ENCODE measurements at places on chromosomes 13 and 19.

GRCh38 chr13:71638751-71639150 lies 228.3 kb downstream of the DACH1 start:
- no peak for DNase-seq

GRCh38 chr19:19551853-19552192 lies 13.8 kb downstream of the CILP2 start:
- DNase-seq: no peak

- no peak for DNase-seq
These were observed 138.3 kb upstream of the RFC3 start for GRCh38 chr13:33679658-33680012.

GRCh38 chr13:33311040-33311439 lies 25.5 kb upstream of the STARD13 start:
- DNase-seq: no peak

- no peak for DNase-seq
These were observed 220.6 kb downstream of the ZIC5 start for GRCh38 chr13:99750951-99751350.

DNA sequence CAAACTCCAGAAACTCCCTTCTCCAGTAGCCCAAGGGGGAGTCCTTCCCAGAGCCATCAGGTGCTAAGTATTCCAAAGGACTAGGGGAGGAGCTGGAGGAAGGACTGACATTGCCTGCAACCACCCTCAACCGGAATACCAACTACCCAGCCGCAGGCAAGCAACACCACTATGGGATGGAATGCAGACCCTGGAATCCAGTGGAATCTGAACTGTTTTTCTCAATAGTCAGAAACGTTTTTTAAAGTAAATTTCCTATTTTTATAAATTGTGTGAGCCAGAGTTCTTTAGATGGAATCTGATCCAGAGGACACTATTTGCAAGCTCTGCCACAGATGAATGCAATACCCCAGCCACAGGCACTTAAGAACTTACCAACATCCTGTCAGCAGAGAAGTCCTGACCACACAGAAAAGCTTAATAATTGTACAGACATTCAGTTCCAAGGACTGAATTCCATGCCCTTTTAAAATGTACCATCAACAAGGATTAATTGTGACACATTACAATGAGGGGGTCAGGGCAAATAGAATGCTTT lies 92.1 kb downstream of the USP12 start:
- DNase-seq: no peak

DNA sequence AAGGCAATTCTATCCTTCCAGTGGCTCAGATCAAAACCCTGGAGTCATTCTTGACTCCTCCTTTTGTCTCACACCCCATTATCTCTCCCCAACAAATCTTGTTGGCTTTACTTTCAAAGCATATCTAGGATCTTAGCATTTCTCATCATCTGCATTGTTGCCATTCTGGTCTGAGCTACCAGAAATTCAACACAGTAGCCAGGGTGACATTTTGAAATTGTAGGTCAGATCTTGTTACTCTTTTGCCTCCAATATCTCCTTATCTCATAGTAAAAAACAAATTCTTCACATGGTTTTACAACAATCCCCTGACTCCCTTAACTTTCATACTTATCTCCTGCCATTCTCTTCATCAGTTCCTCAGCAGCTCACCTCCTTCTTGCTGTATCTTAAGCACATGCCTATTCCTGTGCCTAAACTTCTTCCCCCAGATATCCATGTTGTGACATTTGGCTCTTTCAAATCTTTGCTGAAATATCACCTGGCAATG lies 115.8 kb downstream of the KLF5 start:
- no peak for DNase-seq

GRCh38 chr19:41480336-41480735 lies 37.4 kb downstream of the ERICH4 start:
- no peak for DNase-seq

DNA sequence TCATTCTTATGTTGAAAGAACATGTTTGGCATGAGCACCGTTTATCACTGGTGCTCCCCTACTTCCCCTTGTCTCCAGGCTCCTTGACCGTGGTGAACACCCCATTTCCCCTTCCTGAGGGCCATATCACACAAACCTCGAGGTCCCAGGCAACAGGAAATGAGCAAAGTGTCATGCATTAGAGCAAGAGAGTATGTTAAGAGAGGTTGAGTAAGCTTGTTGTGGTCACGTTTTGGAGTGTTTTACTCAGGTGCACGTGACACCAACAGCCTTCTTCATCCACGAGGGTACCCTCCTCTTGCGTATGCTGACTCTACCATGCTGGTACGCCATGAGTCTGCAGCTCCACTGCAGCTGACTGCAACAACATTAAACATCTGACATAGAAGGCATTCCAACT lies 482.2 kb upstream of the NBEA start:
- DNase-seq: no peak

DNA sequence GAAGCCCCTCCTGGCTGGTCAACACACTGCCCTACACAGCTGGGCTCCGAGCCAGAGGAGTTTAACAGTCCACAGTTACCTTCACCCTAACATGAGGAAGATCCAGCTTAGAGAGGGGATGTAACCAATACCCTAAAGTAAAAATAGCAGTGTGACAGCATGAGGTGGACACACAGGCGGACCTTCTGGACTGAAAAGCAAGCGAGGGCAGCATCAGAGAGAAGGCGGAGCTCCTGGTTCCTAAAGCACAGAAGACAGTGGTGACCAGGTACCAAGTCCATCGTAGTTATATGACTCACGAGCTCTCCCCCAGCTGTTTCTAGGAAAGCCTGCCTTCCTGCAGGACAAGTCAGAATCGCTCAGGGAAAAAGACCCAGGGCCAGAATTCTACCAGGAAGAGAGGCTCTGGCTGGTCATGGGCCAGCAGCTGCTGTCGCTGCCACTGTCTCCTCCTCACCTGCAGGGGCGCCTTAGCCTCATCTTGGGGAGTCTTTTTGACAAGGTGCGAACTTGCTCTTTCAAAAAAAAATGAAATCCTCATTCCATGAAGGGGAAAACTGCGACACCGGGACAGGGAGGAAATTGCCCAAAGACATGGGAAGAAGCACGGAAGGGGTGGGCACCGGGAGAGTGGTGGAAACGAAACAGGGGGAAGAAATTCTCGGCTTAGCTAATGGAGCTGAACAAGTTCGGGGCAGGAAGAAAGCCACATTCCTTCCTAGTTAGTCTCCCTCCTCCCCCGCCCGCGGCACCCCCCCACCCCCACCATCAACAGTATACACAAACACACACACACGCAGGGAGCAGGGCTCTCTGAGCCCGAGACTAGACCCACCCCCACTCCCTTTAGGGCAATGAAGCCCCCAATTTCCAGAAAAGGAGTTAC lies 1.7 kb downstream of the ELL start:
- no peak for DNase-seq

DNA sequence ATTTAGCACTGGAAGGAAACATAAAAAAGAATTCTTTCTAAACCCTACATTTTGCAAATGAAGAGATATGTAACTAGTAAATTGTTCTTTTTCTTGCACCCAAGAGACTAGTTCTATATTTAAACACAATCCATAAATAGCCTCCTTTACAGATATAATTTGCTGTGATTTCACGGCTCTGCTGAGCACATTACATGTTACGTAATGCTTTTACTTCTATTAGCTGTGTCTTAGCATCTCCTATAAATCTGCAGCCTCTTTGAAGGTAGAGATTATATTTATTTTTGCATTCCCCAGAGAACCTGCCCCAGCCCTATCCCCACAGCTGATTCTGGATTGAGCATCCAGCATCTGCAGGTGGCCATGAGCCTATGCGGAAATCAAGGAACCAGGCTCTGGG lies 32.2 kb downstream of the LACC1 start:
- no peak for DNase-seq

DNA sequence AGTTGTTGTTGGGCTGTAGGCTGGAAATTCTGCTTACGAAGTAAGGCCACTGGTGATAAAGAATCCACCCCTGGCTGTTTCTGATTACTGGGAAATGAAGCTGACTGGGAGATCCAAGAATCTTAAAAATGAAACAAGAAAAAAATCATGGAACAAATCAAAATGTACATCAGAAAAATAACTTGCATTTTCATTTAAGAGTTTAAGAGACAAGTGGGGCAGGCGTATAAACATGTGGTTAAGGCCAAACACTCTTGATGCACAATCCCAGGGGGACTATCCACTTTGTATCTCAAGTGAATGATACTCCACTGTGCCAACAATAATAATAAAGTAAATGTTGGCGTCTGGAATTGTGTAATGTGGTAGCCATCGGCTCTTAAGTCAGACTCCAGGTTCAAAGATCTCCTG lies 24.6 kb downstream of the ZMYM5 start:
- DNase-seq: no peak

DNA sequence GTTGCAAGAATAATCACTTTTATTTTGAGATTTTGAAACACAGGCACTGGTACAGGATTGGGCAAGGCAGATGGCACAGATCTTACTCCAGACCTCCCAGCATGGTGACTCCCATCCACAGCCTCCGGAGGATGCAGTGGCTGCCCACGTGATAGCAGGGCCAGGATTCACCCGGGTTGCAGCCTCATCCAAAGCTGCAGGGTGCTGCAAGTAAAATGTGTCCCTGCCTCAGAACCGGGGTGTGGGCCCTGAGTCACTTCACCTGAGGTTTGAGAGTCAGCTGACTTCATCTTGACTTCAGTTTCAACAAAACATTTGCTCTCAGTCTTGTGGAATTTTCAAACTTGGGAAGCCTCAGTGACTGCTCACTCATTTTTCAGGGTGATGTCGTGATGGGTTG lies 201.9 kb downstream of the FGF9 start:
- DNase-seq: no peak

DNA sequence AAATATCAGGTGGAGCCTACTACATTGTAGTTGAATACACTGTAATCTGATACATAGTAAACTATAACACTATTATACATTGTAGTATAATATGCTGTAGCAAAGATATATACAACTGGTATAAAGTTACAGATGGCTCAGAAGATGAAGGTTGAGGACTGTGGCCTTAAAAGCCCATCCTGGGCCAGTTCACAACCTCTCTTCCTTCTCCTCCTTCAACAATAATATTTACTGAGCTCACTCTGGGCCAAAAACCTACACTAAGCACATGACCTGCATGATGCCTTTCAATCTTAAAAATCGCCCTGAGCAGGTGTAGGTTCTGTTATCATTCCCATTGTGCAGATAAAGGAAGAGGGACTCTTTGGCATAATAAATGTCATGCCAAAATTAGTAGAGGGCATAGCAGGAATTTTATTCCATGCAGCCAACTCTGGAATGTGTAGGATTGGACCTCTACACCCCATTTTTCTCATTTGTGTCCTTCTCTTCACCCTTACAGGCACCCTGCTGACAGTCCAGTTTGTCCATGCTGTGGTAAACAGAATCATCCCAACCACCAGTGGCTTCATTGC lies 14.6 kb upstream of the SIN3B start:
- no peak for DNase-seq

- DNase-seq: no peak
These were observed 25.5 kb downstream of the KCTD12 start for GRCh38 chr13:76860706-76861105.

- no peak for DNase-seq
These were observed 51.7 kb upstream of the KPNA3 start for GRCh38 chr13:49844181-49844580.

DNA sequence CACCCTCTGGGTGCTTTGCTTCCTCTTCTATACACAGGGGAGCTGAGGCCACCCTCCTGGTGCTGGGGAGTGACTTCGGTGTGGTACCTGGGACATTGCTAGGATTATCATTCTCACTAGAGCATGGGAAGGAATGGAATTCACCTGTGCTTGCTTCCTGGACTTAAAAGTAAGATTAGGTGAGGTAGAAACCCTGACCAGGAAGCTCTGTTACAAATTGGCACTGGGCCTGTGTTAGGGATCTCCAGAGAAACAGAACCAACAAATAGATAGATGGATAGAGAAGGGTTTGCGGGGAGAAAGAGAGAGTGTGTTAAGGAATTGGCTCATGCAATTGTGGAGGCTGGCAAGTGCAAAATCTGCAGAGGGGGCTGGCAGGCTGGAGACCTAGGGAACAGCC lies 13.9 kb upstream of the SIAH3 start:
- DNase-seq: no peak

DNA sequence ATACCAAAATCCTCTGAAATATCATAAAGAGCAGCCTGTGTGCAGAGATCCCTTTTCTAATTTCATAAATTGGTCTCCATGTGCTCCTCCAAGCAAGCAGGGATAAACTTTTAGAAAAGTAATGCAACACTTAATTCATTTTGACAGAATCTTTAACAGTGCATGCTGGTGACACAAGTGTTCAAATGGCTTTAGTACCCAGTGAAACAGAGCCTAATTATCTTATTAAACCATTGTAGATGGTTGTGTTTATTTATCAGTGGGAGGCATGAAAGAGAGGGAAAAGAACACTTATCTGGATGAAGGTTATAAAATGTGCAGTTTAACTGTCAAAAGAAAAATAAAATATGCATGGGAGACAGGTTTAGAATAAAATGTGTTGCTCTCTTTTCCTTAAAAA lies 945.0 kb upstream of the PCDH20 start:
- no peak for DNase-seq

GRCh38 chr13:45328661-45329111 lies 12.3 kb downstream of the TPT1 start:
- no peak for DNase-seq

DNA sequence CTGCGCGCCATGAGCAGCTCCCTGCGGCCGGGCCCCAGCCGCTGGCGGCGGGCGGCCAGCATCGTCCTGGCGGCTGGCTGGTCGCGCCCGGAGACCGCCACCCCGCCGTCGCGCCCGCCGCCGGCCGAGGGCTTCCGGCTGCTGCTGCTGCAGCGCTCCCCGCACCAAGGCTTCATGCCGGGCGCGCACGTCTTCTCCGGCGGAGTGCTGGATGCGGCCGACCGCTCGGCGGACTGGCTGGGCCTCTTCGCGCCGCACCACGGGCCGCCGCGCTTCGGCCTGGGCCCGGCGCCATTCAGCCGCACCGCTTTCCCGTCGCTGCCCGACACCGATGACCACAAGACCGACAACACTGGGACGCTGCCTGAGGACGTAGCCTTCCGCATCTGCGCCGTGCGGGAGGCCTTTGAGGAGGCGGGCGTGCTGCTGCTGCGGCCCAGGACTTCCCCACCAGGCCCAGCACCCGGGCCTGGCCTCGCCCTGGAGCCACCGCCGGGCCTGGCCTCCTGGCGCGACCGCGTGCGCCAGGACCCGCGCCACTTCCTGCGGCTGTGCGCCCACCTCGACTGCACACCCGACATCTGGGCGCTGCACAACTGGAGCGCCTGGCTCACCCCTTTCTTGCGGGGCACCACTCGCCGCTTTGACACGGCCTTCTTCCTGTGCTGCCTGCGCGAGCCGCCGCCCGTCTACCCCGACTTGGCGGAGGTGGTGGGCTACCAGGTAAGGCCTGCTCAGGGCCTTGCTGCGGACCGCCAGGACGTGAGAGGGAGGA lies 518 bp downstream of the NUDT19 start:
- no peak for DNase-seq

DNA sequence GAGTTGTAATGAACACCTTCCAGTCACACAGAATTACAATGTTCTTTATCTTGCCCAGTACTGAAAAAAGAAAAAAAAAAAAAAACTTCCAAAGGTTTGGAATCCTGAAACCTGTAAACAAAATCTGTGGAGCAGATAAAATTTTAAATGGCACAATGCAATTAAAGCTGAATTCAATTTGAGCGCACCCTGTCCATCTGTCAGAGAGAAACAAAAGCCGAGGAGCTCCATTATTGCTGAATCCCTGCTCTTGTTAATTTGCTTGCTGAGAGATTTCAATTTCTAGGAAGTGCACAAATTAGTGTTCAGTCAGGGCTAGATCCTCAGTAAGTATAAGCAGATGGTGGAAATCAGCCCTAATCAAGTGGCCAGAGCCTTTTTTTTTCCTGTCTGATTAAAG lies 65.2 kb downstream of the DACH1 start:
- no peak for DNase-seq

- DNase-seq: no peak
These were observed 29.0 kb upstream of the RANBP3 start for GRCh38 chr19:6006896-6007295.
